Skin of body (tissue), 3 donors: ENCODE measurements at places on chromosomes 2 and 18. TPM values are rescaled to one million over a fixed set of nuclear protein-coding genes. Genes with fewer than 3 reads are reported as not detected.

The ZNF521 gene
- total RNA-seq: 35.3 TPM

The CACNB4 gene
- total RNA-seq: 16.3 TPM

The FAM124B gene
- total RNA-seq: 4.9 TPM

The RAX gene
- total RNA-seq: 0.39 TPM

The GALNT1 gene
- total RNA-seq: 76.7 TPM

The ARID5A gene
- total RNA-seq: 16.2 TPM

The QPCT gene
- 33.8 TPM for total RNA-seq

The RBFA gene
- 33.4 TPM for total RNA-seq

The FRZB gene
- total RNA-seq: 8.1 TPM

The GPR75 gene
- total RNA-seq: 2.3 TPM

The GAREM1 gene
- total RNA-seq: 11.6 TPM
